ENCODE measurements at places on chromosomes 3 and 15.

DNA sequence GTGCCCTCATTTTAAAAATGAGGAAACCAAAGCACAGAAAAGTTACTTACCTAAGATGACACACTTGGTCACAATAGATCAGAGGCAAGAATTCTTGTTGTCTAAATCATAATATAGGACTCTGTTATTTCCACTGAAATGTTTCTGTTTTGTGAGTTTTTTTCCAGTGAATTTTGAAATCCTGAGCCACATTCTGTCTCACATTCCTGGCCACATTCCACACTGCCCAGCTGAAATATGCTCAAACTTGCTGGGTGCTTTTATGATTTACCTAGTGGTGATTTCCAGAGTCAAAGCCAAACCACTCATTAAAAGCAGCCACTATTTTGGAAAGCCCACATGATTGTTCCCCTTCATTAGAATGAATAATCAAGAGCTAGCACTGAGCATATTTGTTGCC lies 82.3 kb upstream of the NPHP3 start:
- no peak for DNase-seq

DNA sequence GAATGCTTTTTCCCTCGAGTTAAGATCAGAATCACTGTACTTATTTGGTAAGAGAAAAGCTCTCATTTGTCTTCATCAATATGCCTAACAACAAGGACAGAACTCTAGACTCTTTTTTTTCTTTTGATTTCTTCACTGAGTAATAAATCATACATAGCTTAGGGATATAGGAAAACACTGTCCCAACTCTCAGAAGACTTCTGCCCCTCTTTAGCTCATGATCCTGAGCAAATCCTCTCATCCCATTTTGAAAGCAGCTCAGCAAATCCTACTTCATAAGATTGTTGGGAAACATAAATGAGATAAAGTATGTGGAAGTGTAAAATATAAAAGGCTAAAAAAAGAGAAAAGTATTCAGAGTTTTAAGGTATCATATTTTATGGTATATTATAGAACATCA lies 141.7 kb downstream of the ATP8B4 start:
- DNase-seq: no peak

GRCh38 chr3:98109807-98110549 lies 20.5 kb upstream of the OR5H1 start:
- no peak for DNase-seq

DNA sequence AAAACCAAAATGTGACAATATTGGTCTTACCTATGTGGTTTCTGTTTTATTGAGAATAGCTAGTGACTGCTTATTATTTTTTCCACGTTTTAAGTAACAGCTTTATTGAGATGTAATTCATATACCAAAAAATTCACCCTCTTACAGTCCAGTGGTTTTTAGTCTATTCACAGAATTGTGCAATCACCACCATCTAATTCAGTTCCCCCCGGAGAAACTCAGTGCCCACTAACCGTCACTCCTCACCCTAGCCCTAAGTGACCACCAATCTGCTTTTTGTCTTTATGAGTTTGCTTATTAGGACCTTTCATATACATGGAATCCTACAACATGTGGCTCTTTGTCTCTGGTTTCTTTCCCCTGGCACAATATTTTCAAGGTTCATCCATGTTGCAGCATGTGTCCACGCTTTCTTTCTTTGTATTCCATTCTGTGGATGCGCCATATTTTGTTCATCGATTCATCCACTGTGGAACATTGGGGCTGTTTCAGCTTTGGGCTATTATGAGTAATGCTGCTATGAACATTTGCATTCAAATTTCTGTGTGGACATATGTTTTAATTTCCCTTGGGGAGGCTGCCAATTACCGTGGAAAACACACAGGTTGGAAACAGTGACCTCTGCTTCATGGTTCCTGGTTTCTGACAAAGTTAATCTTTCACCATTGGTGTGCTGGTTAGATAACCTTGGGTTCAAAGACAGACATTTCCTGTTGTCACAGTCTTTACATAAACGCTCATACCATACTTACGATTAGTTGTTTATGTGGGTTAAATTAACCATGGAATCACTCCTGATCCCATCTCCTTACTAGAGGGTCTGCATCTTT lies 3.2 kb upstream of the BCL2L10 start:
- DNase-seq: no peak

GRCh38 chr15:48865370-48866079 lies 12.4 kb upstream of the EID1 start:
- DNase-seq: no peak

DNA sequence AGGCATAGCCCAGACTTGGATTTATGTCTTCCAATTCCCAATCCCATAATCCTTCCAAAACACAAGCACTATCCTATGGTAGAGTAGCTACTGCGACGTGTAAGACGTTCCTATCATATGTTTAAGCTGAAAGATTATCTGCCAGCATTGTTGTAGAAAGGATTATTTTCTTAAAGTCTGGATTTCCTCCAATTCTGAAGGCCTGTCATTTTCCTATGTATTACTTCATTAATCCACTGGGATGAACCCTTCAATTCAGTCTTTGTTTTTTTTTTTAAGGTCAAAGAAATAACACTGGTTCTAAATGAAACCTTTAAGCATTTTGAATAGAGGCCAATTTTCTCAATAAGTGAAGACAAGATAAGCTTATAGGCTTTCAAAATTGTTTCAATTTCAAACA lies 289.0 kb downstream of the SLC9A9 start:
- DNase-seq: no peak

GRCh38 chr15:49223536-49224274 lies 53.7 kb downstream of the GALK2 start:
- DNase-seq: no peak

GRCh38 chr3:159992589-159992988 lies 4.0 kb downstream of the IL12A start:
- DNase-seq: no peak

GRCh38 chr15:66233487-66234415 lies 19.8 kb downstream of the MEGF11 start:
- no peak for DNase-seq

- DNase-seq: no peak
Observed at GRCh38 chr3:36172699-36173098, 207.6 kb upstream of the STAC start.

DNA sequence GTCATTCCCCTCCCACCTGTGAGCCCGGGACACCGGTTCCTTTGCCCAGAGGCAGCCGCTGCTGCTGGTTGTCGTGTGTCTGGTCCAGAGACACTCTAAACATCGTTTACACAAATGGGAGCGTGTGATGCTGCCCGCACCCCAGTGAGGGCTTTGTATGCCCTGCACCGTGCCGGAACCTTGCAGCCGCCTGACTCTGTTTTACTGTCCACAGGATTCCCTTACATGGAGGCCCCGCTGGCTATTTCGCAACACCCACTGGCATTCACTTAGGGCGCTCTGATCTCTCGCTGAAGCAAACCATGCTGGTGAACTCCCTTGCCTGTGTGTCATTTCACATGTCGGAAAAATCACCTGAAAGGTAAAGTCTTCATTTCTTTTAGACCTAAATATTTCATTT lies 100.8 kb upstream of the SLC6A6 start:
- DNase-seq: no peak

DNA sequence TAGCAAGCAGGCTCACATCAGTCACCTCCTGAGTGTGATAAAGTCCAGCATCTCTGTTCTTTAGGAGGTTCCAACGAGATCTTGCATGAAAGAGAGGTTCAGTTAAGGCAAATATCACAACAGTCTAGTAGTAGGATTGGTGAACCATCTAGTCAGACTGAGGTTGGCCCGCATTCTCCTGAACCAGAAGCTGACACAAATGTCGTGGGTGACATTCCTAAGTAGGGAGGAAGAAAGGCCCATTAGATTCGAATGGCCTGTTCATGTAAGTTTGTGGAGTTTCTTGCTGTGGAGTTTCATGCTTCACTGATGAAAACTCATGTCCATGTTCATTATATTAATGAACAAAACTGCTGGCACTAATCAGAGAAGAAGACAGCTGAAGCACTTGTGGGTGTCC lies 66.7 kb upstream of the XCR1 start:
- no peak for DNase-seq

DNA sequence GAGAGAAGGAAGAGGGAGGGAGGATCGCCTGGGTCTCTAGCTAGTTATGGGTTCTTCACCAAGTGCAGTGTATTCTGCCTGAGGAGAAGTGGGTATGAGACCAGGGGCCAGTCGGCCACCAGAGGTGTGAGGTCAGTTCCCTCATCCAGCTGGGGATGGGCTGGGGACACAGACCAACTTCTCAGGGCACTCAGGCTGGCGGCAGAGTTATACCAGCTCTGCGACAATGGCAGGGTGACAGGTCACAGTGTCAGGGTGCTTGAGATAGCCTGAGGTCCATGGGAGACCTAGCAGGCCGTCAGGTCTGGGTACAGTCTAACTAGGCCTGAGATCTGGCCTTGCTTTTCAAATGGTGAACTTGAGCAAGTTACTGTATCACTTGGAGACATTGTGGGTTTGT lies 31.4 kb upstream of the PLXNA1 start:
- no peak for DNase-seq

DNA sequence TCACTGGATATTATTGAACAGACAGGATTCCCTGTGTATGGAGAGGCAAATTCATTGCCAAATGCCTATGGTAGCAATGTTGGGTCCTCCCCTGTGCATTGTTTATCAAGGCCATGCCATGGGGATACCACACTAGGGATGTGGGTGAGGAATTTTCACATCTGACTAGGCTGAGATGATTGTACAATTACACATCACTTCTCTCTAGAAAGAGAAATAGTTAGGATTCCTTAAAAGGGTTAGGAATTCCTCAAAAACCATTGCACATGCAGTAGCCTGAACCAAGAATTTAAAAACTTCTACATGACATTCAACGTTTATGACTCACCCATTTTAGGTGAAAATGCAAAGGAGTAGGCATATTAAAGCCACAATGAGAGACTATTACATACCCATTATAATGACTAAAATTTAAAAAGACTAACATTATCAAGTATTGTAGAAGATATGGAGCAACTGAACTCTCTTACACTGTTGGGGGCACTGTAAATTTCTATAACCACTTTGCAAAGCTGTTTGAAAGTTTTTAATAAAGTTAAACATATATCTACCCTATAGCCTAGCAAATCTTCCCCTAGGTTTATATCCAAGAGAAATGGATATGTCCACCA lies 175.9 kb downstream of the THRB start:
- no peak for DNase-seq

DNA sequence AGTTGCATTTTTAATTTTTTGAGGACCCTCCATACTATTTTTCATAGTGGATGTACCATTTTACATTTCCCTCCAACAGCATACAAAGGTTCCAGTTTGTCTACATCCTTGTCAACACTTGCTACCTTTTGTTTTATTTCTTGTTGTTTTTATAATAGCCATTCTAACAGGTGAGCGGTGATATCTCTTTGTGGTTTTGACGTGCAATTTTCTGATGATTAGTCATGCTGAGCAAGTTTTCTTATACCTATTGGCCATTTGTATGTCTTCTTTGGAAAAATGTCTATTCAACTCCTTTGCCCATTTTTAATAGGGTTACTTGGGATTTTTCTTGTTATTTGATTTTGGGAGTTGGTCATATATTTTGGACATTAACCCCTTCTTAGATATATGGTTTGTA lies 187.0 kb downstream of the CDIN1 start:
- DNase-seq: no peak

- no peak for DNase-seq
Observed at GRCh38 chr3:25661694-25662437, 2.8 kb downstream of the TOP2B start.
